Ovary (tissue), 10 donors: ENCODE measurements at places on chromosomes 2 and 18.

DNA sequence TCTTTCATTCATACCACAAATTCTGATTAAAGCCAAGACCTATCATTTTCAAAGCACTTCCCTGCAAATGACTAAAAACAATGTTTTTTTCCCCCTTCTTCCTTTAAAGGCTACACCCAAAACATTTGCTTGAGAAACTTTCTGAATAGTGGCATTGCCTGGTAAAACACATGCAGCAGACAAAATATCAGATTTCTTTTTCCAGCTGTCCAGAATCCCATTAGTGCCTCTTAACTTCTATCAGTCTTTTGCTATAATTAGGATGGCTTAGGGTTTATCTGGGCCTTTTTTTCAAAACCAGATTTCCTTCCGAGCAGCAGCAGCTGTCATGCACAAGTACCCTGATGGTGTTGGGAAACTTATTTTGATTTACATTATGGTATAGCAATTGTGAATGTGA is 50.6 kb downstream of the ALPK2 start:
- DNase-seq, result no peak

- DNase-seq, result no peak
Measured at GRCh38 chr2:67393237-67393636, 3.9 kb upstream of the ETAA1 start.

- no peak for DNase-seq
Measured at GRCh38 chr2:143150287-143150686, 21.1 kb downstream of the ARHGAP15 start.

DNA sequence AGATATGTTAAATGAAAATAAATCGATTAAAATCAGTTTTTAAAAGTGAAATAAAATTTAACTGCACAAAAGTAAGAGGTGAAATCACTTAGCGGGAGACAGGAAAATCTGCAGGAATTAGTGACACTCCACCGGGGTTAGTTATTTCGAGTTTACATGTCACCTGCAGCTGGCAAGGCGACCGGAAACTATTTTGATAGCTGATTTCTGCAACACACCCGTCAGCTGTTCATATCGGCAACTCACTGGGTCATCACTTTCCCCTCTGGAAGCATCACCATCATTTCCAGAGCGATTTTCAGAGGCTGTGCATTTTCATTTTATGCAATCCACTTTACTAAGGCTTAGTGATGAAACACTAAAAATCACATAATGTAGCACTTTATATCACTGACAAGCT is 52.9 kb downstream of the PXDN start:
- DNase-seq, result no peak

- DNase-seq, result no peak
Measured at GRCh38 chr2:186757009-186757408, 63.1 kb downstream of the FAM171B start.

DNA sequence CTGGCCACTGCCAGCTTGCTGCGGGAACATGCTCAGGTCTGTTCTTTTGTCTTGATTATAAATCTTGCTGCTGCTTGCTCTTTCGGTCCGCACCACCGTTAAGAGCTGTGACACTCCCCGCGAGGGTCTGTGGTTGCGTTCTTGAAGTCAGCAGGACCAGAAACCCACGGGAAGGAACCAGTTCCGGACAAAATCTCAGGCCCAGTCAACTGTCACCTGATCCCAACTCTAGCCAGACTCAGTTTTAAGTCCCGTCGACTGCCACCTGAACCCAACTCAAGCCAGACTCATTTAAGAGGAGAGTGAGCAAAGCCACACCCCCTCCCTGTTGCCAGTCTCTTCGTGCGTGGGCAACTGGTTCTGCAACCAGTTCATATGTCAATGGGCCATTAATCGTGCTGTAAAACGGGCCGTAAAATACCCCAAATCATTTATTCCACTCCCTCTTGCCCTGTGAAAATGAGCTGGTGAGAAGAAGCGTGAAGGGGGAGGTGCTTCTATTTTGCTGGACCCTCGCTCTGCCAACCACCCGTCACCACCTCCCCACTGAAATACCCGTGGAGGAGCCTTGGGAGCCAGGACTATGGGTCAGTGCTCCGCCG is 224.3 kb downstream of the NDUFA10 start:
- no peak for DNase-seq

- DNase-seq, result no peak
Measured at GRCh38 chr2:133369901-133370658, 198.2 kb downstream of the NCKAP5 start.

DNA sequence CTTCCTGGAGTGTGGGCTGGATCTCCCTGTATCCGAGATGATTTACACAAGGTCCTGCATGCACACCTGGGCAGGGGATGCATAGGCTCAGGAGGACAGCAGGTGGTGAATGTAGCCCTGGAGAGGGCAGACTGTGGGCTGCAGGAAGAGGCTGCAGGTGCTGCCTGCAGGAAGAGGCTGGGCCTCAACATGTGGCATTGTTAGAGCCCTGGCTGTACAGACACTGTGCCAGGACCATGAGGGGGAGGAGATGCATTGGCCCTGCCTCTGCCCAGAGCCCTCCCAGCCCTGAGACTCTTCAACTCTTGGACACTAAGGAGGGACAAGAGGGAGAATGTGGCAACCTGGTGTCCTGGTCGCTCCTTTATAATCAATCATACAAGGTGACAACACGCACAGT is 392.8 kb downstream of the TNS1 start:
- DNase-seq, result no peak

DNA sequence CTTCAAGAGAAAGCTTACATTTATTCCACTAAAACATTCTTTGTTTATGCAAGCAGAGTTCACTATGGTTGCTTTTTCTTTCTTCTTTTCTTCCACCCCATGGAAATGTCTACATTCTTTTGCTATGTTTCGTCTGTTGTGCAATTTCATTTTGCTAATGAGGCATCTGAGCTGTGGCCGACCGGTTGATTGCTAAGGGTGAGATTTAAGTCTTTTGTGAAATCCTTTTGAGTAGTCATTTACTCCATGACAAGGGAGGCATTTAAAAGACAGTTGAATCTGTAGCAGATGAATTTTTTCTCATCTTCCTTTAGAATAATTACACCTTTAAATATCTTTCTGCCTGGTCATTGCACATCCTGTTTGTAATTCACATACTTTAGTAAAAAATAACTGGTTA is 324.1 kb upstream of the THUMPD2 start:
- no peak for DNase-seq

DNA sequence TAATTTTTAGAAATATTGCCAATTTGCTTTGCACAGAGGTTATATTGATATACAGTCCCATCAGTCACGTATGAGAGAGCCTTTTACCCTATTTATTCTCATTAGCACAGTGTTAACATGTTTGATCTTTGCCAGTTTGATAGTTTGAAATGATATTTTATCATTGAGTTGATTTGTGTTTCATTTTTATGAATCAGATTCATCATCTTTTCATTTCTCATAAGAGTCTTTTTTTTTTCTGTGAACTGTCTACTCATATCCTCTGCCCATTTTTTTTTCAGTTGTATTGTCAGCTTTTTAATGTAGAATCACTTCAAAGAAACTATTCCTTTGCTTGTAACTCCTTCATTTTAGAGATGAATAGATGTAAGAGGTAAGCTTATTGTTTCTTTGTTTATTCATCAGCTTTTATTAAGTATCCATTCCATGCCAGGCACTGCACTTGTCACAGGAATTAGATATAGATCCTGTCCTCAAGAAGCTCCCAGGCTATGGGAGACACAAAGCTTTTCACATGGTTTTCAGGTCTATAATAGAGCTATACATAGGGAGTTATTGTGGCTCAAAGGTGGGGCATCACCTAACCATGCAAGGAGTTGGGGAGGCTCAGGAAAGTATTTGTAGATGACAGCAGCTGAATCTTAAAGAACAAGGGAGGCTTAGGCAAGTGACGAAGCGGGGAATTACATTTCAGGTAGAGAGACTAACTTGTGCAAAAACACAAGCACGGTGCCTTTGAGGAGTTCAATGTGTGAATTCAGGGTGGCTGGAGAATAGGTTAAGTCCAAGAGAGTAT is 42.1 kb downstream of the CD28 start:
- DNase-seq, result no peak

DNA sequence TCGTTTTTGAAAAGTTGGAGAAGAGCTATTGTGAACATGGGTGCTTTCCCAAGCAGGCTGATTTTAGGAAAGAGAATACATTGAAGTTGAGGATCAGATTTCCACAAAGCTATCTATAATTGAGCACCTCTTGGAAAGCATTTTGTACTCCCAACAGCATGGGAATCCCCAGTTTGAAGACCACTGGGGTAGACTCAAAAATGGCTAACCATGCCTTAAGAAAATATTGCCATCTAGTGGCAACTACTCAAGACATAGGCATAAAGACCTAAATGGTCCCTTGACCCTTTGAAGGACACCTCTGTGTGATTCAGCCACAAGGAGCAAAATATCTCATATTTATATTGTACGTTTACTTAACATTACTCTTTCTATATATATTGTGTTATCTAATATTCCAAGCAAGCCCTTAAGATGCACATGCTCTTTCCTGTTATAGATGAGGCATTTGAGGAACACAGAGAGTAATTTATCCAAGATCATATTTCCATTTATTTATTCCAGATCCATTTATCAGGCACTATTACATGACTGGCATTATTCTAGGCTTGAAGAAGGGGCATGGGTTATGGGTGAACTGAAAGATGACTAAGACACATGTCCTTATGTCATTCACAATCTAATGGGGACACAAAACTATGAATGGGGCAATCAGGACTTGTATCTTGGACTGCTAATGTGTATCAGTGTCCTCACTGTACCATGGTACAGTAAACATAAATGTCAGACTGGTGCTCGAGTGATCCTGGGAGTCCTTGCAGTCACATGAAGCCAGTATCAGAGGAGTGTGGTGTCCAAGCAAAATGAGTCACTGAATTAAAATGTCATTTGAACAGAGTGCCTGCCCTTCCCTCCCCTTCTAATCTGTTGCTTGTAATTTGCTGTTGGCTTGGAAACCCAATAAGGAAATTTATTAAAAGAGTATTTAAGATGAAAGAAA is 121.0 kb upstream of the XPO1 start:
- no peak for DNase-seq

- no peak for DNase-seq
Measured at GRCh38 chr2:176120364-176121189, 1.9 kb upstream of the HOXD9 start.

DNA sequence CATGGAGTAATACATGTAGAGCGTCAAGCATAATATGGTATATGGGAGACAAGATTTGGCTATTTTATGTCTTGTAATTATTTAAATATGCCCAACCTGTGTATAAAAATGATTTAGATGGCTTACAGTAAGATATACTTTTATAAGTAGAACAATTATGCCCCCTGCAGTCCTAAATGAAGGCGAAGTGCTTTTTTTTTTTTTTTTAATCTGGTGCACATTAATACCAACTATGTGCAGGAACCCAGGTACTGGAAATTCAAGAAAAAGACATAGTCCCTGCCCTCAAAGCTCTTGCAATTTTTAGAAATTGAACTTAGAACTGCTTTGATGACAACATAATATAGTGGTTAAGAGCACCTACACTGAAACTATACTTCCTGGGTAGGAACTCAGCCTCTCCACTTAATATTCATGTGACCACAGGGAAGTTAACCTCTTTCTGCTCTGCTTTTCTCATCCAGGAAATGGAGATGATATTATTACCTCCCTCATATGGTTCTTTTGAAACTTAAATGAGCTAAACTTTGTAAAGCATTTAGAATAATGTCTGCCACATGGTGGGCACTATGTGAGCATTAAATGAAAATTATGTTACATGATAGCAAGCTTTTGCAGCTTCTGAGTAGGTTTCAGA is 38.1 kb downstream of the AFTPH start:
- no peak for DNase-seq

DNA sequence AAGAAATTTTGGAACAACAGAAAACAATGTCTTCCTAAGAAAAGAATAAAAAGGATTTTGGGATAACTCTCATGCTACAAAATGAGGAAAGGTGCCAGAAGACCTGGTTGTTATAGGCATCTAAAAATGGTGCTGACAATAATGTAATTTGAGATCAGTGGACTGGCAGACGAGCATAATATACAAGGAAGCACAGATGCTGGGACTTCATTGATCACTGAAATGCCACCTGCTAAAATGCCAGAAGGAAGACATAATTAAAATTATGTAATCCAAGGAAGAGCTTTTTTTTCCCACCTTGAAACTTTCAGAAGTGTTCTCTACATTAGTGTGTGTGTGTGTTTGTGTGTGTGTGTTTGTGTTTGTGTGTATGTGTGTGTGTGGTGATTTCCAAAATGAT is 535.9 kb downstream of the XIRP2 start:
- no peak for DNase-seq

DNA sequence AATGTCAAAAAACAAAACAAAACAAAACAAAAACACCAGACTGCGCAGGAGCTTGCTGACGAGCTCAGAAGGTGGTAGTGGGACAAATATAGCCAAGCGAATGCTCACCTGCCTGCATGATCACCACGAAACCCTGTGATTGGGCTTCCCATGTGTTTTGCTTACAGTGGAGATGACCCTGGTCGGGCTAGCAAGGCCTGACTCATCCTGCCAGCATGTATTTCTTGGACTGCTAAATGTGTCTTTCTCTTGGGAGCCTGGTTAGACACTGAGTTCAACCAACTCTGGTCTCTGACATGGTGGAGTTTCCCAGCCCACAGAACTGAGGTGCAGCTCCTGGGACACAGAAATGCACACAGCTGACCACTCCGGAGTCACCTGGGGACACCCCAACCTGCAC is 30.7 kb upstream of the DUSP2 start:
- DNase-seq, result no peak
